ENCODE measurements at places on chromosomes 4 and X.

- no peak for DNase-seq
Observed at GRCh38 chr4:5712517-5712916, 1.5 kb downstream of the EVC start.

DNA sequence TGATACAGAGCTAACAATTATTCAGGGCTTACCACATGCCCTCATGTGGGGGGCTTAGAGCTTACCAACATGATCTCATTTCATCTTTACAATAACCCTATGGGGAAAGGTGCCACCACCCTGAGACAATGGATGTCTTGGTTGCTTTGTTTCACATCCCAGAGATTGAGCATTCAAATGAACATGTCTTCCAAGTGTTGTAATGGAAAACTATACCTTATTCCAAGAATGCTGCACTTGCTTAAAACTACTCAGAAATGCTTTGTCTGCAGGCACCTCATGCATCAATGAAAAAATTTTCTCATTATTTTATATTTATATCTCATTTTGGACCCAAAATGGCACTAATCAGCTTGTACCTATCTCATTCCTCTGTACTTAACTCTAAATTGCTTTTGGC lies 34.6 kb downstream of the BCLAF3 start:
- no peak for DNase-seq

DNA sequence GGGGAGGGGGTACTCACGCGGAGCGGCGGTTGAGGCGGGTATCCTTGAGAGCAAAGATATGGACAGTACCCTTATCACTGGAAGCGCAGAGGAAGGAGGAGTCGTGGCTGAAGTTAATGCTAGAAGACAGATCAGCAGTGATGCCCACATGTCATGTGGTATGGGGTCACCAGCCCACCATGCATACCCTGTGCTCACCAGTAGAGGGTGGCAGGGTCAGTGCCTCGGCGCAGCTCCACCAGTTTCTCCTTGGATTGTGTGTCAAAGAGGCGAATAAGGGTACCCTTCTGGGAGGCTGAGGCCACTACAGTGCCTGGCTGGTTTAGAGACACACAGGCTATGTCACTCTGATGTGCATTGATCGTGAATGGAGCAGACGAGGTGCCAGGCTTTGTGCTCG lies 1.5 kb upstream of the PRAF2 start:
- DNase-seq: no peak

- DNase-seq: no peak
Observed at GRCh38 chrX:46820391-46821100, 16.3 kb upstream of the RP2 start.

GRCh38 chrX:152428120-152428519 lies 23.0 kb downstream of the GABRA3 start:
- no peak for DNase-seq

GRCh38 chr4:57093845-57094831 lies 16.0 kb downstream of the IGFBP7 start:
- DNase-seq: no peak

DNA sequence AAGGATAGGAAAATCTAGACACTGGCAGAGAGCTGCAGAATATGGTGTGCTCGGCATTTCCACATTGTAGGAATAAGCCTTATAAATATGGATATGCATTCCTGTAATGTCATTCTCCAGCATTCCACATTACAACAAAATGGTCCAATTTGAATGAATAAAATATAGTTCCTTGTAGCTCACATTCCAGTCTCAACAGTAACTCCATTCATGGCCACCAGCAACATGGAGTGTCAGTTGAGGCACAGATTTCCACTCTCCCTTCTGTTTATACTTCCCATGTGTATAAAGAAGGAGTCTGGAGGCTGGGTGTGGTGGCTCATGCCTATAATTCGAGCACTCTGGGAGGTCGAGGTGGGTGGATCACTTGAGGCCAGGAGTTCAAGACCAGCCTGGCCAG lies 84.5 kb downstream of the AASDH start:
- DNase-seq: no peak

DNA sequence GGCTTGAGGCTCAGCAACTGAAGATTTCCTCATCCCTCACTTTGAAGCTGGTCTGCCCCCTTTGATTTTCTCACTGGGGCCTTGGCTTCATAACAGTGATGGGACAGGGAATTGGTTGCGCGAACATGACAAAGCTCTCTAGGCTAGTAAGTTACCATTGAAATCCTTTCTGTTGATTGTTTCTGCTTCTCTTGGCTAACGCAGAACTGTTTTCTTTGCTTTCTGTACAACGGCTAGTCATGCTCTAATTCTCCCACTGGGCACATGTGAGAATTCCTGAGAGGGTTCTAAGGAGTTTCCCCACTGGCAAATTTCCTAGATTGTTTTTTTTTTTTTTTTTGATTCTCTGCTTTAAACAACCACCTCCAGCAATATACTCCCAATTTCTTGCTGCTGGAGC lies 738.6 kb downstream of the PCDH7 start:
- DNase-seq: no peak

DNA sequence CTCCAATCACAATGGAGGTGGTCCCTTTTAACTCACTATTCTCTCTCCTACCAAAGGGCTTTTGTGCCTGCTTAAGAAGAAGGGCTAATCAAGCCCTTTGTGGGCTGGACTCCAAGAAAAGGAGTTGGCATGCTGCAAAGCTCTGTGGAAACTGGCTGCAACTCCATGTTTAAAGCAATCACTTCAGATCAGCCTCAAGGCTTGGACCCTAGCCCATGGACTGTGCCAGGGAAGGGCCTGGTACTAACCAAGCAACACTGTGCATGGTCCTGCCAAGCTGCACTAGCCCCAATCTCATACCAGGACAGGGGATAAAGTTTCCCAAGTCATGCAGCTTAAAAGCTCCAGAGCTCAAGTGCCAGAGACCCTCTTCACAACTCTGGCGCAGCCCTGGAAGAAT lies 86.7 kb downstream of the ATP8A1 start:
- no peak for DNase-seq

GRCh38 chrX:107135049-107135964 lies 16.7 kb upstream of the RBM41 start:
- no peak for DNase-seq

DNA sequence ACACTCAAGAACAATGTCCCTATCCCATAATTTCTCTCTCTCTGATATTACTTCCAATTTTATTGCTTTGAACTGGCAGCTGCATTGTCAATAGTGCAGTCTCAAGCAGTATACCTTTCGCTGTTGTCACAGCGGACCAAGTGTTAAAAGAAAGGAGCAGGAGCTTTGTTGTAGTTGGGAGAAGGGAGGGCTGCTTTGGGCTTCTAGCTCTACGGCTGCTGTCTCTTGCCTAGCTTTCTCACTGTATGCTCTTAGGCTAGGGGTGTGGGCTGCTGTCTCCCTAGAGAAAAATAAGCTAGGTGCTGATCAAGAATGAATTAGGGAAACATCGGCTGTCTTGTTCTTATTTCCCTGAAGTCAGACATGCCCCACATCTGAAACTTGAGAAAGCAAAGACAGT lies 52.5 kb downstream of the TRPC5OS start:
- DNase-seq: no peak

DNA sequence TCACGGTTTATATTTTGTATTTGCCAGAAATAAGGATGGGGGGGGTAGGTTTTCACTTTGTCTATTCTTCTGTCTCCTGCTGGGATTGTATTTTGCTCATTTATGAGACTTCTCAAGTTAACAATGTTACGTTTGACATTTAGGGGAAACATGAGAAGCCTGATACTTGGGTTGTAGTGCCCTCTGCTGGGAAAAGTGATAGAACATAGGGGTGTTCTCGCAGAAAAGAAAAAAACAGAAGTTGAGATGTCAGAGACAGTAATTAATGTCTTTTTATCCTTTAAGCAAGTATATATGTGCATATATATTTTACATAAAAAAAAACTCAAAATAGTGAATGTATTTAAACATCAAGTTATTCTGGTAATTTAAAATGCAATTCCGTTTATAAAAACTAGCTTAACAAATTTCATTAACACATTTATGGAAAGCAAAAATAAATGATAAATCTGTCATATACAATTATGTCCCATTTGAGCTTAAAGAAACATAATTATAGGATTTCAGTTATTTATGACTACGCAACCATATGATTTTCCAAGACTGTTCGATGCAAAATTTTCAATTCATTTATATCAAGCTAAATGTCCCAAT lies 46.0 kb upstream of the TMPRSS11F start:
- DNase-seq: no peak

GRCh38 chr4:159137176-159137575 lies 34.3 kb downstream of the RAPGEF2 start:
- DNase-seq: no peak

GRCh38 chr4:181261279-181261678 lies 981.9 kb upstream of the TENM3 start:
- no peak for DNase-seq

DNA sequence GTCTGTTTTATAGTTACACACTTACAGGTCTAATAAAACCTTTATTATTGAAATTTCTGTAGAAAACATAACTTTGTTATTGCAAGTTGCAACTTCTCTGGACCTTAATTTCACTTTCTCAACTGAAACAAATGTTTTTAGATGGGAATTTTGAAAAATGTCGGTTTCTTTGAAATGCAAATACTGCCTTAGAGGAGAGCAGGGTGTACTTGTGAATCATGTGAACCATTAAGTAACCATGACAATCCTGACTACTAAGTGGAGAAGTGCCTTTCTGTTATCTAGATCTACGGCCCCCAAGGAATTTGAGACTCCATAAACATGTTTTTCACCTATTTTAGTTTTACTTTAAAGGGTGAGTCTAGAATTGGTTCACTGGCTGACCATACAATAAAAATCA lies 8.5 kb upstream of the ARMCX2 start:
- DNase-seq: no peak

DNA sequence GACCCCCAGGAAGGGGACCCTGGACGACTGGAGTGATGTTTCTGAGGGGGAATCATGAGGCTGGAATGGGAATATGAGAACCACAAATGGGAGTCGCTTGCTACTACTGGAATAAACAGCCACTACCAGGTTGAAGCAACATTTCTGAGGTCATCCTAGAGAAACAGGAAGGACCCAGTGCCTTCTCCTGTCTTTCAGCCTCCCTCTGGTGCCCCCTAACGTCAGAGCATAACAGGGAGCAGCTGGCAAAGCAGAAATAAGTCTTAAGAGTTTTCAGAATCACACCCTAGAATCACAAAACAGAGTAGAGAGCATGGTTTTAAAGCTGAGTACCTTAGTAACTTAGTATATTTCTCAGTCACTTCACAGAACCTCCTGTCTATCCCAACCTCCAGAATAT lies 347.8 kb upstream of the PITX2 start:
- DNase-seq: no peak

DNA sequence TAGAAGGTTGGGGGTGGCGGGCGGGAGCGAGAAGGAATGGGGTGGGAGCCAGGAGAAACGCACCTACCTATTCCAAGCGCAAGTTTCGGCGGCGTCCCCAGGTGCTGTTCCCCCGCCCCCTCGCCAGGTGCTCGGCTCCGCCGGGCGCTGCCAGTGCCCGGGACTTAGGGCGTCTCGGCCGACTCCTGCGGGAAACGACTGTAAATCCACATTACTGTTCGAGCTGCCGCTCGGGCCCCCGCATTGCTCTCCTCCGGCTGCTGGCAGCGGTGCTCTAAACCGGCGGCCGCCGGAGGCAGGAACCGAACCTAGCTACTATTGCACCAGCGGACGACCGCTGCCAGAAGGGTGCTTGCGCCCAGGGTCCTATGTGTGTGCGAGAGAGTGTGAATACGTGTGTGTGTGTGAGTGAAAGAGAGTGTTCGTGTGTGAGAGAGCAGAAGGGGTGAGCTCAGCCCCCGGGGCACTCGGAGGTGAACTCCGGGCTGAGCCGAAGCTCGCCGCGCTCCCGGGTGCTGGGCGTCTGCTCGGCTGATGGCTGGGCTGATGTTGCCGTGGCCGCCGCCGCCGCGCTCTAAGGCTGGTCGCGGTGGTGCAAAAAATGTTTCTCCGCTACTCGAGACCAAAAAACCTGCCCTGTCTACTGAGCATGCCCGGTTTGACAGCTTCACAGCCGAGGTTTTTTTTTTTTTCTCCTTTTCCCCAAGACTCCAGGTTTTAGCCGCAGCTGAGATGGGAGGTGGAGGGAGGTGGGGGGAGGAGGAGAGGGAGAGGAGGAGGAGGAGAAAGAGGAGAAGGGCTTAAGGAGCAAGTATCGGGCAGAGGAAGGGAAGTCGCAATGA lies 115.7 kb upstream of the TEX13C start:
- DNase-seq: no peak

GRCh38 chr4:165953181-165953580 lies 80.1 kb downstream of the TLL1 start:
- DNase-seq: no peak

DNA sequence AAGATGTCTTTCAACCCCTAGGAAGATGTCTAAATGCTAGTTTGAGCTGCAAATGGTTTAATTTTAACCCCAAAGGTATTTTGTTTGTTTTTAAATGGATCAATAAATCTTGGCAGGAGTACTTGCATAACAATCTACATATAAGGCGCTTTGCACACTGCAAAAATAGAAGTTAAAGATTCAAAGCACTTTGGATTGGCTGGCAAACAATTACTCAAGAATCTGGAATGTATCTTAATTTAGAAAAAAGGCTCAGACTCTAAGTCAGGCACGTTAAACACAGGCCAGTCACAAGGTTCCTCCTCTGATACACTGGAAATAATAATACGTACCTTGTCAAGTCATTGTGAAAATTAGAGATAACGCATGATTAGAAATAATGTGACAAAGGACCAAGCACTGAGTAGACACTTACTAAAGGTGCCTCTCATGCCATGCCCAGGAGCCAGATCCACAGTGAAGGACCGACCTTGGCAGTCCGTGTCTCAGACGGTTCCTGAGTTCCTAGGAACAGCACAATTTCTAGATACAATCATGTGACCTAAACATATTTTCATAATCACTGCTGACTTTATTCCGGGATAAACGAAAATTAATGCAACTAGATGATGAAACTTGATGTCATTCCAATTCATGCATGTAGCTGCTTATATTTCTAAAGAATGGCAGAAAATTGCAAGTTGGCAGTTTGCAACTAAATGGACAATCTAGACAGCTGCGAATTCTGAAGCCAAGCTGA lies 49.6 kb downstream of the PROM1 start:
- no peak for DNase-seq

DNA sequence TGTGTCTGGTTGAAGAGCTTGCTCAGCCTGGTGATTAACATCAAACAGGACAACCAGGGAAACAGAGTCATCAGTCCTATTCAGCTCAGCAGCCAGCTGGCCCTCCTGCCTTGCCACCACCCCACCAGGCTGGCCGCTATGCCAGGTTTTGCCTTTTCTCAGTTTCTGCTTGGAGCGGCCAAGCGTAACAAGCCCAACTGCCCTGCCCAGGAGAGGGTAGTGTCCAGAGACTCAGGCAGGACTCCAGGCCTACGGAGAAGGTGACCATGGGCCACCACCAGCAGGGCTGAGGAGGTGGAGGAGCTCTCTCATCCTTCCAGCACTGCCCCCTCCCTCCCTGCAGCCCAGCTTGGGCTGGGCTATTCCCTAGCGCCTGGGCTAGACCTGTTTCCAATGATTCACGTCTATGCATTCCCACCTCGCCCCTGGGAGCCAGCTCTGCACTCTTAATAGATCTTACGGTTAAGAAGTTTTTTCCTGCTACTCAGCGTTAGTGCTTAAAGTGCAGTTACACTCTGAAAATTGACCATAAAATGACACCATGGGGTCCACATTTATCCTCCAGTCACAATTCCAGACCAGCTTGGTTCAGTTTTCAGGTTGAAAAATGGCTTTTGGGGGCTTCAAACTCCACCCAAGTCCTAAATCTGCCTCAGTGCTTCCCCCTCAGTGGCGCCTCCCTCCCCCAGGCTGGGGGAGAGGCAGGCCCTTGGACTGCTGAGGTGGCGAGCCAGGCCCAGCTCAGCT lies 124.0 kb upstream of the PJA1 start:
- DNase-seq: no peak
